Left lung (tissue), 14 donors: ENCODE measurements at places on chromosomes 13 and 19.

- peak; percentile 29 for DNase-seq
Observed at GRCh38 chr19:19866611-19867248, 1.0 kb downstream of the ZNF253 start.

GRCh38 chr13:51635137-51635878 is 51.0 kb downstream of the WDFY2 start:
- DNase-seq, result no peak

- DNase-seq, result no peak
Observed at GRCh38 chr13:62067821-62068220, 652.2 kb upstream of the PCDH20 start.

GRCh38 chr19:23203841-23204344 is 46.3 kb downstream of the ZNF724 start:
- DNase-seq, result no peak

DNA sequence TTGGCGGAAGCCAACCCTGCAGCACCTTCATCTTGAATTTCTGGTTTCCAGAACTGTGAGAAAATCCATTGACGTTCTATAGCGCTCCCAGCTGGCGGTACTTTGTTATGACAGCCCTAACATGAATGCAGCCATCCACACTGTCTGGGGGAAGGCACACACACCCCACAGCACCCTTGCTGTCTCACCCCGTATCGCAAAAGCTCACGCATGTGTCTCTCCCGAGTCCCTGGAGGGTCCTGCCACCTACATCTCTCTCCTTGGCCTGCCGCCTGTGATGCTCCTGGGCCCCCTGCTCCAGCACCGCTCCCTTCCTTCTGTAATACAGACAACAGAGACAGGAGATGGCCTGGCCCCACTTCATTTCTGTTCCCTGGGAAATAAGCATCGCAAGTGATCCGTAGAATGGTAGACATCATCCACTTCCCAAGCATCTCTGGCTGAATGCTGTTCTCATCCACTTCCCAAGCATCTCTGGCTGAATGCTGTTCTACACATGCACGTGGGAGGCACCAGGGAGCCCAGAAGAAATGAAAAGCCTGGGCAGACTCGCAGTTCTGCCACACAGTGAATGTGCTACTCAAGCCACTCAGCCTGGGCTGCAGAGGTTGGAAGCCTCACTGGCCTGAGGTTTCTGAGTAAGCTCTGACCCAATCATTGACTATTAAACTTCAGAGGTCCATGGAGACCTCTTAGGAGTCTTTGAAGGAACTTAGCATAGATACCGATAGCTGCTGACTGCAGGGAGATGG is 29.6 kb downstream of the EPN1 start:
- no peak for DNase-seq

GRCh38 chr19:58356766-58357480 is 3.6 kb upstream of the A1BG start:
- peak; percentile 73 for DNase-seq

GRCh38 chr13:99965329-99966000 is 6.1 kb downstream of the ZIC5 start:
- DNase-seq, result no peak

GRCh38 chr19:48186015-48186414 is 15.5 kb downstream of the ZSWIM9 start:
- no peak for DNase-seq
